ENCODE measurements at places on chromosomes 2 and 18.

- no peak for DNase-seq
These were observed 170.1 kb downstream of the UBR3 start for GRCh38 chr2:169997140-169997887.

DNA sequence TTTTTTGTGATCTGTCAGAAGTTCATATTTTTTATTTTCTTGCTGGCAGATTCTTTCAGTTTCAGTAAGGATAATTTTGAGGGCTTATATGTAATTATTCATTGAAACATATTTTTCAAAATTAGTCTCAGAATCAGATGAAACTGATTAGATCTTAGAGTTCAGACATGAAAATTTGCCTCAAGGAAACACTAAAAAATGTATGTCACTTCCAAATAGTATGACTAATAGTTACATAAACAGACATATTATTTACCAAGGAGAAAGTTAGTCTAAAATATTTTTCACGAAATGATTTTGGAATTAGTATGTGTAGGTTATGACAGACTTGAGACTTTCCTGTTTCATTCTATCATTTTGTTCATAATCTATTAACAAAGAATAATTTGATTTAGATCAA, 628.6 kb downstream of the CCDC85A start:
- no peak for DNase-seq

DNA sequence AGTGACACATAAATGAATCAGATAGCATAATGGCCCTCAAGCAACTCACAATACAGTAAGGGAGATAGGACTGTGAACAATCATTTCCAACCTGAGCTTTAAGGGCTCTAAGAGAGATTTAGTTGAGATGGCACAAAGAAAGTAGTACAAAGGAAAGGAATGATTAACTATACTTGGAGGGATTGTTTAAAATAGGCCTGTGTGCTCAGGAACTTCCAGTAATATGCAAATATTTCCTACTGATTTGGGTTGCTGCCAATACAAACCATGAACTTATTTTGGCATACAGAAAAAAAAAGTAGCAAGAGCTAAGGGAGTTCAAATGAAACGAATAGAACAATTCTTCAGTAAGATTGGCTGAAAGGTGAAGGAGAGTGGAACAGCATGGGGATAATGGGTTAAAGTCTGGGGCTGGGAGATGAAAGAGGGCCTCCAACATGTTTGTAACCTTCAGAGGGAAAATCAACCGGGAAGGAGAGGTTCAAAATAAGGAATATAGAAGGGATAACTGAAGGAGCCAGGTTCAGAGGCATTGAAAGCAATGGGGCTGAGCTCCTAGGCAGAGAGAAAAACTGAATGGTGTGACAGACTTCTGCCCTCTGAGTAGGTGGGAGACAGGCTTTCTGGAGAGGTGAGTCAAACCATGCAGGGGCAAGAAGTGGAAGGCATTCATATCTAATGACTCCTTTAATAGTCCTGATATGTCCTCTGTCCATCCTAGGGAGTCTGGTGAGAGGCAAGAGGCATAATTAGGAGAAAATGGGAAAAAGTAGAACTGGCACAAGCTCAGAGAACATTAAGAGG, 83.5 kb downstream of the DNAH7 start:
- no peak for DNase-seq

GRCh38 chr2:55616551-55617174, 759 bp downstream of the PPP4R3B start:
- no peak for DNase-seq

DNA sequence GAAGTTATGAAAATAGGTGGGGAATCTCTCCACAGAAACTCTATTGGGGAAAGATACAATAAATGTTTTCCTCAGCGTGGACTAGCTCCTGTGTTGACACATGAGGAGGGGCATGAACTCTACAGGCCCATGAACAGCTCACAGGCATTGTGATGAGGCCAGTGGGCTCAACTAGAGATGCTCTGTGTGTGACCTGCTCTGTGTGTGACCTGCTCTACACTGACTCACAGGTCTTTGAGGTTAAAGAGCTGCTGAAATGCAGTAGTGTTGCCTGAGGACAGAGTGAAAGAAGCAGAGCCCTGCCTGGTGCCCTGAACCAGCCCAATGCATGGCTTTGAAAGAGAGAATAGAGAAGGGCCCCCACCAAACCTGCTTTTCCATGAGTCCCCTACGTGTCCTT, 117.6 kb downstream of the MCFD2 start:
- DNase-seq = no peak

- no peak for DNase-seq
These were observed 75.3 kb downstream of the MBD2 start for GRCh38 chr18:54149078-54149697.

- DNase-seq = no peak
These were observed 29.1 kb upstream of the PMAIP1 start for GRCh38 chr18:59870623-59871130.

DNA sequence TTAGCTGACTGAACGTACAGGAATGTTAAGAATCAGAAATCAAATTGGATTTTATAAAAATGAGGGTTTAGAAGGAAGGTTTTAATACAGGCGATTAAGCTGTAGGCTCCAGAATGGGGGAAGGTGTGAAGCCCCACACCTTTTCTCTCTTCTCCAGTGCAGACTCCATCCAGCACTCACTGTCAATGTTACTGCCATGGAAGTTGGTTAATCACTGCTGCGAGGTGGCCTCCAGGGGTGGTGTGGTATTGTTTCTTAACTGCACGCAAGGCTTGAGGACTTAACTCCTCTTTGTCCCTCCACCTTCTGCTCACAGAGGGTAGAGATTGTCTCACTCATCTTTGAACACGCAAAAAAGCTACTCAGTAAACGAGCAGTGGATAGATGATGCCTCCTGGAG, 26.9 kb upstream of the YWHAQ start:
- DNase-seq = no peak

DNA sequence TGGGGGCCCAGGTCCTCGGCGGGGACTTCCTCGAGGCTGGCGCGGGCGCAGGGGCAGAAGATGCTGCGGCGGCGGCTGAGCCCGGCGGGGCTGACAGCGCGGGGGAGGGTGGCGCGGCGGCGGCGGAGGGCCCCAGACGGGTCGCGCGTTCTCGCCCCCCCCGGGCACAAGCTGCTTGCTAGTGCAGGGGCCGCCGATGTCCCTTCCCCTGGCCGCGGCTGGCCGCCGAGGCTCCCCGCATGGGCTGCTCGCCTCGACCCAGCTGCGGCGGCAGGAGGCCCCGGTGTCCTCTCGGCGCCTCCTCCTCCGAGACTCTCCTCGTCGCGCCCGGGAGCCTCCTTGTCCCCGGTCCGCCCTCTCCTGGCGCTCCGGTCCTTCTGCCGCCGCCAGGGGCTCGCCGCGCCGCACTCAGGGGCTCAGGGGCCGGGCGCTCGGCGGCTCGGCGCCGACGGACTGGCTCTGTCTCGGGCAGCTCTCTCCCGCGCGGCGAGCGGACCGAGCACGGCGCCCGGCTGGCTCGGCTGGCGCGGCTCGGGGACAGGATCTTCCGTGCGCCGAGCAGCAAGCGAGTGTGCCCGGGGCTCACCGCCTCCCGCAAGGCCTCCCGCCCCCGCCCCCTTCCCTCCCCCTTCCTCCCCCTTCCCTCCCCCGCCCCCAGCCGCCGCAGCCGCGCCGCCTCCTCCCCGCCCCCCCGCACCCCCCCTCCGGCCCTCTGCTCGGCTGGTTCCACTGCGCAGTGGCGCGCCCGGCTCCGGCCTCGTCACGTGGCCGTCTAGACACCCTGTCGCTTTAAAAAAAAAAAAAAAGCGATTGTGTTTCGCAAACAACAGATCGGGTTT, 902 bp upstream of the SMAD7 start:
- peak; percentile 42 for DNase-seq

GRCh38 chr2:173676647-173677046, 288.5 kb downstream of the SP3 start:
- DNase-seq = no peak

GRCh38 chr18:26863921-26864497, 1.5 kb downstream of the AQP4 start:
- DNase-seq = no peak

- peak; percentile 42 for DNase-seq
These were observed 81.5 kb upstream of the PPM1B start for GRCh38 chr2:44087036-44087713.

DNA sequence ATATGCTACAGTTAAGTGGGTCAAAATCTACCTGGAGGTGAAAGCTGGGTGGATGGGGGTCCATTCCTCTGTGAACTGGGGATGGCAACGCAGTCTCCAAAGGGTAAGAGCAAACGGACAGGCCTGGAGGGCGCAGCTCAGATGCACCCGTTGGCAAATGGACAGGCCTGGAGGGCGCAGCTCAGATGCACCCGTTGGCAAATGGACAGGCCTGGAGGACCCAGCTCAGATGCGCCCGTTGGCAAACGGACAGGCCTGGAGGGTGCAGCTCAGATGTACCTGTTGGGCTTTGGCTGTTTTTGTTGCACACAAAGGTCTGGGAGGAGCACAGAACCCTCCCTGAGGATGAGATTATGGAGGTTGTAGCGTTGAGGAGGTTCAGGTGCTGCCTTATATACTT, 33.7 kb downstream of the RBFA start:
- DNase-seq = no peak

- DNase-seq = no peak
These were observed 1310.8 kb upstream of the CHAC2 start for GRCh38 chr2:52456561-52457377.

GRCh38 chr2:73970850-73971471, 13.7 kb upstream of the TET3 start:
- no peak for DNase-seq

GRCh38 chr2:168722592-168722991, 79.8 kb upstream of the NOSTRIN start:
- no peak for DNase-seq

DNA sequence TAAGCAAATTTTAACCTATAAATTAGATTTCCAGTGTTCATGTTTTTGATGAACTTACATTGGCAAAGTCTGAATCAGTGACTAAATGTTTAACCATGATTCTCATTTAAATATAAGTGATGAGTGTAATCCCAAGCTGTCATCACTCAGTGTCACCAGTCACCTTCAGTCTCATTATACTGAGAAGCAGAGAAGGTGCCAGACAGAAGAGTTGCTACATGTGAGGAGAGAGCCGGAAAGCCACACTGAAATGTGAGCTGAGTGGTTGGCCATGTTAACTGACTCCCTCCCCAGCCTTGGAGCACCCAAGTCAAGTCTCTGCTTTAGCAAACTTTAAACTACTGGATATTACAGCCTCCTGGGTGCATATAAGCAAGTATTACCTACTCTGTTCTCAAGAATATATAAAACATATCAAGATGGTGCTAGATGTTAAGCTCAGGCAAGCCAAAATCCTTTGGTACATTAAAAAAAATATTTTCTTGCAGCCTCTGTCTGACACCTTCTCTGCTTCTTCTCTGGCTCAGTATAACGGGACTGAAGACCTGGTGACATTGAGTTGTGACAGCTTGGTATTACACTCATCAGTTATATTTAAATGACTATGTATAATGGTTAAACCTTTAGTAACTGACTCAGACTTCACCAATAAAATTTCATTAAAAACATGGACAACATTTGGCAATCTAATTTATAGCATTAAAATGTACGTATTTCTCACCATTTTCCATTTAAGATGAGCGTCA, 75.8 kb upstream of the MAP3K20 start:
- DNase-seq = no peak

- no peak for DNase-seq
These were observed 318.5 kb upstream of the TCF4 start for GRCh38 chr18:55906536-55906935.

GRCh38 chr2:75088791-75089190, 110.5 kb downstream of the TACR1 start:
- no peak for DNase-seq

DNA sequence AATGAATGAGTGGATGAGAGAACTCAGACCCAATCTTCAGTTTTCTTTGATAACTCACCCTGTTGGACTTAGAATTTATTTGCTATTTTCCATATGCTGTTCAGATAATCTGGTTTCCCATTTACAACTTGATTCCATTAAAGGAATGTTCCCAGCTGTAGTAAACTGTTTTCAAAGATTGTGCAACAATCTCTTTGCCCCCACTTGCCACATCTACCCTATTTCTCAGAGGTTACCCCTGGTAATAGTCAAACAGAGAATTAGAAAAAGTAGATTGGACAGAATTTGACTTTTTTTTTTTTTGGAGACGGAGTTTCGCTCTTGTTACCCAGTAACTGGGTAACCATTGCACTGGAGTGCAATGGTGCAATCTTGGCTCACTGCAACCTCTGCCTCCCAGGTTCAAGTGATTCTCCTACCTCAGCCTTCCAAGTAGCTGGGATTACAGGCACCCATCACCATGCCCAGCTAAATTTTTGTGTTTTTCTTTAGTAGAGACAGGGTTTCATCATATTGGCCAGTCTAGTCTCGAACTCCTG, 93.4 kb upstream of the SIX2 start:
- no peak for DNase-seq

All from esophagus squamous epithelium (tissue), 5 donors.